Urinary bladder (tissue), 4 donors: ENCODE measurements at places on chromosomes 7 and 10. TPM values are rescaled to one million over a fixed set of nuclear protein-coding genes. Genes with fewer than 3 reads are reported as not detected.

- DNase-seq, result no peak
Measured at GRCh38 chr7:128812514-128813168, 17.6 kb upstream of the FLNC start.

DNA sequence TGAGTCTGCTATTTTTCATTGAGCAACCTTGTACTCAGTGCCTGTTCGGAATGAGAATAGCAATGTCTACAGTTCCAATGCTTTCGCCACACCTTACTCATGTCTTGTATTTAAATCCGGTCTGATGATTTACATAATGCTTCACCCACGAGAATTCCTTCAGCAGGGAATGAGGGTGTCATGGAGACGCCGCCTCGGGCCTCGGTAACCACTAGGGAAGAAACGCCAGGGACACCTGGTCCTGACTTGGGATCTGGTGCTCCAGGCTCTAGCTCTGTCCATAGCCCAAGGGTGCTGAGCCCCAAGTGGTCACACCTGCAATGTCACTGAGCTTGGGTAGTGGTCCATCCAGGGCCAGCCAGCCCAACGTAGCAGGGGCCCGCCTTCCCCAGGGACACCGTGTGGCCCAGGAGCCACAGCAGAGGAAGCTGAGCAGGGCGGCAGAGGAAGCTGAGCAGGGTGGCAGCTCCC lies 37.4 kb downstream of the PRKAG2 start:
- DNase-seq, result no peak

- DNase-seq, result no peak
Measured at GRCh38 chr7:51619880-51620279, 303.3 kb upstream of the COBL start.

GRCh38 chr10:133359554-133359971 lies 1.7 kb upstream of the FUOM start:
- DNase-seq, result no peak

Gene RBM20
- 2.3 TPM for total RNA-seq

GRCh38 chr10:86553639-86554038 lies 32.0 kb upstream of the WAPL start:
- DNase-seq, result no peak

Gene KIF11
- total RNA-seq, result 26.6 TPM

GRCh38 chr7:151773797-151774196 lies 103.1 kb downstream of the PRKAG2 start:
- DNase-seq, result no peak

GRCh38 chr10:99369126-99369525 lies 40.0 kb downstream of the CNNM1 start:
- no peak for DNase-seq

Gene CYP2C19
- total RNA-seq, result not detected

Gene SNCG
- total RNA-seq, result 69.2 TPM

DNA sequence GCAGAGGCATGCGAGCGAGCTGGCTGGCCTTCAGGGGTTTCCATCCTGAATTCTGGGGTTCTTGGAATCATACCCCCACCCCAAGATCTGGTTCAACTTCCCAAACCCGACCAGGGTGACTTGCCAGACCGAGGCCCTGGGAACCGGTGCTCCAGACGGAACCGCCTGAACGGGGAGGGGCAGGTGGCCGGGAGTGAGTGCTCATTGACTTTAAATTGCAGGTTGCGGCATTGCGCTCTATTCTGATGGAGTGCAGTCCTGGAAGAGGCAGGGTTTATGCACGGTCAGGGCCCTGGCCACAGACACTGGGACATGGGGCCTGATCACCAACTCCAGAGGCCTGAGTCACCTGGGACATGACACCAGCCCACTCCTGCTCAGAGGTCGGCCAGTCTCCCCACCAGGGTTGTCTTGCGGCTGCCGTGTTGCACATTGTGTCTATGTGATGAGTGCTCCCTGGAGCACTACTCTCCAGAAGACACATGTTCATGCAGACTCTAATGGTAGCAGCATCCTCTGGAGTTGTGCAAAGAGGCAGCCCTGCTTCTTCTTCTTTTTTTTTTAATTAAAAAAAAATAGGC lies 5.8 kb upstream of the DDIT4 start:
- DNase-seq, result no peak

DNA sequence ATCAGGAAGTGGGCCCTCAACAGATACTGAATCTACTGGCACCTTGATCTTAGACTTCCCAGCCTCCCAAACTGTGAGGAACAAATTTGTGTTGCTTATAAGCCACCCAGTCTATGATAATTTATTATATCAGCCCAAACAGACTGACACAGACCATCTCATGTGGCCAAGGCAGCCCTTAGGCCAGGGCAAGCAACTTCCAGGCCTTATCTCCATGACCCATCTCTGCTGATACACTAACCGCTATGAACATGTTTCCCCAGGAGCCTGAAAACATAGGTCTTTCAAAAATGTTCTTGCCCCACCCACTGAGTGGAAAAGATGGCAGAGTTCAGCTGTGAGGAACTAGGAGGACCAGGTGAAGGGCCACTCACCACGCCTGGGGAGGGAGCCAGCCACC lies 3.2 kb upstream of the BLOC1S2 start:
- no peak for DNase-seq

DNA sequence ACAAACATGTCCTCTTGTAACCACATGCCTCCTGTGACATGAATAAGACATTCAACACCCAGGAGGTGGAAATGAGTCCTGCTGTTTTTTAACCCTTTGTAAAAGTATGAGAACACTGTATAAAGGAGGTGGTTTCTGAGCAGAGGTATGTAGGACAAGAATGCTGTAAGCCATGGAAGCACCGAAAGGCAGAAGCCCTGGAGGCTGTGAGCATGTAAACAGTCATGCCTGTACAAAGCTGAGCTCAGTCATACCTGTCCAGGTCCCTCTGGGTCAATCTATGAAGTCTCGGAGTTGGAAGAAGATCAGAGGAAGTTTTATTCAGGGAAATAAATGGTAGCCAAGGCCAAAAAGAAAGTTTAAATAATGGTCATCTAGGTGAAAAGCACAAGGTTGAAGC lies 34.7 kb upstream of the XPNPEP1 start:
- no peak for DNase-seq

Gene CLDN4
- 51.4 TPM for total RNA-seq

GRCh38 chr10:119183664-119184412 lies 5.2 kb upstream of the PRDX3 start:
- no peak for DNase-seq

DNA sequence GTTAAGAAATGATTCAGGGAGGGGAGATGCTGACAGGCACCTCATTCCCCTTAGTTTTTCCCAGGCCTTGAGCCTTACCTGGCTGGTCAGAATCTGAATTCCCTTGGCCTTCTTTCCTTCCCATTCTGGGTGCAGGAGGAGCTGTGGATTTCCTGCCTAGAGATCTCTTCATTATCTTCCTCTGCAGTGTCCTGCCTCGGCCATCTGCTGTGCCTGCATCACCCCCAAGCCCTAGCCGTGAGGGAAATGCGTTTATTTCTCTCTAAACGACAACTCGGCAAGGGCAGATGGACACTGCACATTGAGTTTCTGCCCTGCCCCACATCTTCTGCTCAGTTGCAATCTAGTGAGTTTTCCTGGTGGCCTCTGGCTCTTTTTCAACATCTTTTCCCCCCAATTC lies 26.7 kb downstream of the ZCWPW1 start:
- DNase-seq, result no peak

- peak; percentile 39 for DNase-seq
Measured at GRCh38 chr7:11831156-11831735, 752 bp downstream of the THSD7A start.

Gene DPCD
- 13.9 TPM for total RNA-seq

Gene HOXA6
- total RNA-seq, result 8.4 TPM

Gene IGFBP1
- total RNA-seq, result not detected

GRCh38 chr10:84366041-84366440 lies 37.7 kb downstream of the CCSER2 start:
- DNase-seq, result no peak

DNA sequence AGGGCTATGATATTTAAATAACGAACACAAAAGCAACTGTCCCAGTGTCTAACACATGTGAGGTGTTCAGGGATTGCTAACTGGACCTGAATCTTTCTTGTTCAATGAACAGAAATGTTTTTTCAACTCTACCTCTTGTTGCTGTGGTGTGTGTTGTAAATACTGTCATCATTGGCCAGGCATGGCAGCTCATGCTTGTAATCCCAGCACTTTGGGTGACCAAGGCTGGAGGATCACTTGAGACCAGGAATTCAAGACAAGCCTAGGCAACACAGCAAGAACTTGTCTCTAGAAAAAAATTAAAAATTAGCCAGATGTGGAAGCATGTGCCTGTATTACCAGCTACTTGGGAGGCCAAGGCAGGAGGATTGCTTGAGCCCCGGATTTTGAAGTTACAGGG lies 1250.9 kb downstream of the TYW1 start:
- DNase-seq, result no peak

DNA sequence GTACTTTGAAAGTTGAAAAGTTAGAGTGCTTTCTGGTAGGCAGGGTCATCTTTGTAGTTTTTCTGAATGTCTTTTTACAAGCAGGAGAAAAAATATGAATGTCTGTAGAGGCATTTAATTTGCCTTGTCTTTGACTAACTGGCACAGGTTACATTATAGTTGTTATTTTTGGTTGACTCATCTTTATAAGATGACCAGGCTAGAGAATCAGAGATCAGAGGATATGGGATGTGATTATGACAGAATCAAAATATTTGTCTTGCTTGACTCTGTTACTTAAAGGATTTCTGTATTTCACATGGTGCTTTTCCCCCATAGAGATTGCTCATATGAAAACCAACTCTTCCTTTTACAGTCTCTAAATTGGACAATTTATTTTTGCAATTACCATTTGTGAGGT lies 2.4 kb downstream of the ZMYND11 start:
- no peak for DNase-seq

DNA sequence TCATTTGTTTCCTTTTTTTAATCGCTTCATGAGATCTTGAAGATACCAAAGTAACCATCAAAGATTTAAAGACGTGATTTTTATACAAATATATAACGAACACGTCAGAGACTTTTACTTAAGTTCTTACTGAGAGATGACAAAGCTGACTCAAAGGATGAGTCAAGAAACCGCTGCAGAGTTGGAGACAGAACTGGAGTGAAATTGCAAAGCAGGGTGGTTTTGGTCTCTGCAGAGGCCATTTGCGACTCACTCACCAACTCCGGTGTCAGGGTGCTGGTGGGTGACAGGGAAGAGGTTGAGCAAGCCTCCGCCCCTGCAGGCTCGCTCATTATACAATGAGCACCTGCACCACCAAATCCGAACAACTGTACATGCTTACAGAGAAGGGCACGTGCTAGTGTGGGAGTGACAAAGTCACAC lies 75.2 kb downstream of the DNAJB6 start:
- no peak for DNase-seq

DNA sequence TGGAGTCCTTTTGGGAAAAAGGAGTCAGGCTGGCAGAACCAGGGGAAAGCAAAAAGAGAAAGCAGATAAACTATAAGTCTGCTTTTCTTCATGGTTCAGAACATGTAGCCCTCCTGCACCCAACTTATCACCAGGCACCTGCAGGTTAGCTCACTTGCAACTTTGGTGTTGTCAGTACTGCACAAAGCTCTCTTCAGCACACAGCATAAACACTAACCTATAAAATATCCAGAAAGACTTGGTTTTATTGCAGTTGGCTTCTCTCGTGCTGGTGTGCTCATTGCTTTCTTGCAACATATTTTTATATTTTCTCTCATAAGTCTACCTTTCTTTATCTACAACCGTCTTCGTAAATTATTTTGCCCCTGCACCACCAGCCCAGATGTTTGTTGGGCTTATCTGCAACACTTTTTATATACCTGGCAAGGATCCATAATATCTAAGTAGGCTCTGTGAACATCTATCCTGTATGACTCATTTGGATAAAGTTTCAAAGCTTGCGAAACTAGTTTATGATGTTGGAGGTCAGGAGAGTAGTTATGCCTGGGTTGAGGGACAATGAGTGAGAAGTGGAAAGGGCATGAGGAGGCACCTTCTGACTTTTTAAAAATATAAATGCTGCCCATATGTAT lies 164.6 kb downstream of the ANKRD30A start:
- DNase-seq, result no peak

DNA sequence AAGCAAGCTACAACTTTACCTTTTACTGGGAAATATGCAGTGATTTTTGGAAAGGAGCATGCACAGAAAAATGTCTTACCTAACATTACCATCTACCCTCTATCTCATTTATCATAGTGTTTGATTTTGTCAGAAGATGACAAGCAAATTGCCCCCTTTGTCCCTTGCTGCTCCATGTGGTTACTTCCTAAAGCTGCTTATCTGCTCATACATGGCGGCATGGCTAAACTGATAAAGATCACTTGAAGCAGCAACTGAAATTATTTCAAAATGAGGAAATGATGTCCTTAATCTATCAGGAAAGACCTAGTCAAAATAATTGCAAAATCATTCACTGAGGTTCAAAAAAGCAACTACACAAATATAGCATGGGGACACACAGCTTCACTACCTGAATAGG lies 1198.5 kb upstream of the SORCS1 start:
- no peak for DNase-seq

Gene ABCB1
- total RNA-seq, result 2.4 TPM

Gene JAKMIP3
- total RNA-seq, result 0.37 TPM

DNA sequence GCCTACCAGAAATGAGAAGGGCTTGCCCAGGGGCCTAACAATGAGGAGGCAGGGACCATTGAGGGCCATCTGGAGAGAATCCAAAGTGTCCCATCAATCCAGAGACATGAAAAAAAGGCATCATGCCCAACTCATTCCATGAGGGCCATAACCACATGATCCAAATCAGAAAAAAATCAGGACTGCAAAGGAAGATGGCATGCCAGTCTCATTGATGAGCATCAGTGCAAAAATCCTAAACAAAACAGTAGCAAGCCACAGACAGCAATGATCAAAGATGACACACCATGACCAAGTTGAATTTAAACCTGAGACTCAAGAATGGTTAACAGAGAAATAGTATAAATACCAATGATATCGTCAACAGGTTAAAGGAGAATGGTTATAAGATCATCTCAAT lies 7.0 kb upstream of the CYP3A4 start:
- no peak for DNase-seq

Gene MXI1
- 30.7 TPM for total RNA-seq

Gene TMEM225B
- 1.1 TPM for total RNA-seq

Gene SCART1
- 3.3 TPM for total RNA-seq

Gene GRID2IP
- 0.32 TPM for total RNA-seq
